ENCODE measurements at places on chromosomes 11 and 22.
A peak's percentile ranks its signal among the peaks of the same experiment; 100 is the strongest.

DNA sequence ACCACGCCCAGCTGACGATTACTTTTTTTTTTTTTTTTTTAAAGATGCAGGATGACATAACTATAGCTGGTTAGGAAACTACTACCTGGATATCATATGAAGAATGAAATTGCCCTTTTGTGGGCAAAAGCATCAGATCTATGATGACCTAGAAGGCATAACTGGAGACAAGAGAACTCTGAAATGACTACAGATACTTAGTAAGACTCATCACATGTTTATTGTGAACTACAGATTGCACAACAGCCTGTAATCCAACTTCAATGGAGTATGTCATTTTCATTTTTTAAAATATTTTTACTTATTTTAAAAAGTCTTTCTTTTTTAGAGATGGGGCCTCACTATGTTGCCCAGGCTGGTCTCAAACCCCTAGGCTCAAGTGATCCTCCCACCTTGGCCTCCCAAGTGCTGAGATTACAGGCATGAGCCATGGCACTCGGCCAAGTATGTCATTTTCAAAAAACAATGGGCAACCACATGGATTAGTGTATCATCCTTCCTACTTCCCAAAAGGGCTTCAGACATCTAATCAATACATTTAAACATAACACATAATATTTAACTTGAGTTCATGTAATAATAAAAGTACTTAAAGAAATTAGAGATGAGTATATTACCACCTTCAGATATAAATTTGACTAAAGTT, 3.3 kb downstream of the MTMR2 start:
- no peak for DNase-seq

- DNase-seq: peak; percentile 74
Measured at GRCh38 chr11:74311352-74311926, at the start of gene P4HA3. P4HA3 (minus strand) TSS chr11:74311640; CDS start chr11:74311611, 29 bp downstream.

GRCh38 chr22:18997925-18998315, 61.8 kb upstream of the PRODH start:
- no peak for DNase-seq

DNA sequence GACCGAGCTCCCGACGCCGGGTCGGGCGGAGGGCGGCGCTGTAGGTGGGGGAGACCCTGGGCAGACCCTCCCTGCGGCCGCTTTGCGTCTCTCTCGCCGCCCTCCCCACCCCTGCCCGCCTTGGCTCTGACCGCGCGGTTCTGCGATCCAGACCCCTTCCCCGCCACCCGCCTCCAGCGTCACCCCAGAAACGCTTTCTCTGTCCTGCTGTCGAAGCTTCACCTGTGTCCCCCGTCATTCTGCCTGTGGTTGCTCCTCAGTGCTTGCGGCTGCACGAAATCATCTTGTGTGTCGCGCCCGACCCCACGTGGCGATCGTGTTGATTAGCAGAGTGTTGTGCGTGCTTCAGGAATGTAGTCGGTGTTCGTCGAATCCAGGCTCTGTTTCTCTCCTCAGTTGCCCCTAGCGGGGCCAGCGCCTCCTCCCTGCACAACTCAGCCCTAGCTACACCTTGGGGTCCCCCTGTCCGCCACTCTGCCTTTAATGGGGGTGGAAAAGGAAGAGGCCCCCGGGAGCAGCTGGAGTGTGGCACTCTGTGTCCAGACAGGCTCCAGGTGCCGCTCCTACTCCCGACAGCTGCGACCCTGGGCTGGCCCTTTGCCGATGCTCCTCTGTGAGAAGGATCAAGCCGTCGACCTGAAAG, 851 bp downstream of the PTDSS2 start:
- peak; percentile 51 for DNase-seq

- DNase-seq: no peak
Measured at GRCh38 chr11:78991681-78992080, 417.0 kb upstream of the NARS2 start.

DNA sequence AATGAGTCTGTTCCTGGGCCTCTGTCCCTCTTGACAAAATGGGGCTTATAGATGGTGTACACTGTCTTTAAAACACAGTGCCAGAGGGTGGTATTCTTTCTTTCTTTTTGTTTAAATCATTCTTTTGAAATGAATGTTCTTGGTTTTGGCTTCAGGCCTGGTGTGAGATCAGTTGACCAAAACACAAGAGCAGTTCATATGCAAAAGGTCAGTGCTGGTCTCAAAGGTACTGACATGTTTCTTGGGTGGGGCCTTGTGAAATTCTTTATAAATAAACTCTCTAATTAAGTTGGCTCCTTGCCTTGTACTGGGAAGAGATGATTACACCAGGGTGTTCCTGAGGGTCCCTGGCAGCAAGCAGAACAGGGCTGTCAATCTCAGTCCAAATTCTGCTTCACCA, 110.0 kb downstream of the FBXO7 start:
- no peak for DNase-seq

DNA sequence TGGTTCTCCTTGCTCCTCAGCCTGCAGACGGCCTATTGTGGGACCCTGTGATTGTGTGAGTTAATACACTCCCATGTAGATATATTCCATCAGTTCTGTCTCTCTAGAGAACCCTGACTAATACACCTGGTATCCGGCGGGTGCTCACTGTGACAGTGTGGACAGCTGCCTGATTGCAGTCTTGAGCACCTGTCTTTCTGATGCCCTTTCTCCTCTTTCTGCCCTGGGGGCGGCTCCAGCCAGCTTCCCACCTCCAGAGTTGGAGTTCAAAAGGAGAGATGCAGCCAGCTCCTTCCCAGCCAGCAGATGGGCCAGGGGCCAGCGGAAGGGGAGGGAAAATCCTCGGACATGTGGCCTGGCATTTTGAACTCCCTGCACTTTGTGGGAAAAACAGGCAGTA, 15.0 kb downstream of the SMIM38 start:
- DNase-seq: no peak

DNA sequence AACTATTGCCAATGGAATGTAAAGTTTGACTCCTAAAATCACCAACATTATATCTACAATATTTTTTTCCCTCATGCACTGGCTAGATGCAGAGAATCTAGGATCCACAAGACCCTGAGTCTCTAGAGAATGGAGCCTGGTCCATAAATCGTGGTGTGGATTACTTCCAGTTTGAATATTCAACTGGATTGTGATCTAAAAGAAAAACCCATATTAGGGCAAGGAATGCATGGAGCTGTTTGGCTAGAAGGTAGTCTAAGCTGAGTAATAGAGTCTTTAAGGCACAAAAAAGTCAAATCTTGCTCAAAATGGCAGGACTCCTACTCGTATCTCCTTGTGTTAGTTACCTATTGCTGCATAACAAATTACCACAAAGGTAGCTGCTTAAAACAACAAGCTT, 9.4 kb upstream of the MS4A5 start:
- no peak for DNase-seq

GRCh38 chr11:131422496-131422895, 52.1 kb downstream of the NTM start:
- DNase-seq: no peak

GRCh38 chr11:75326439-75326810, 25.0 kb downstream of the ARRB1 start:
- DNase-seq: no peak

GRCh38 chr11:113840932-113841664, 34.3 kb downstream of the USP28 start:
- peak; percentile 24 for DNase-seq

DNA sequence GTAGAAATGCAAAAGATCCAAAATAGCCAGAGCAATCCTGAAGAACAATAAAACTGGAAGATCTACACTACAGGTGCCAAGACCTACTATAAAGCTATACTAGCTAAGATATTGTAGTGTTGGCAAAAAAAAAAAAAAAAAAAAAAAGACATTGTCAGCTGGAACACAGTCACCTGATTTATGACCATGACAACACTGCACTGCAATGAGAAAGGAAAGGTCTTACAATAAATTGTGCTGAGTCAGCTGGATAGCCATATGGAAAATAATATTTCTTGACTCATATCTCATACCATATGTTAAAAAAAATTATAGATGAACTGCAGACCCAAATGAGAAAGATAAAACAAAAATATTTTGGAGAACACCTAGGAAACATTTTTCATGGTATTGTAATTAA, 3.1 kb upstream of the PANX3 start:
- DNase-seq: no peak

GRCh38 chr22:31945443-31945855, 1.1 kb downstream of the YWHAH start:
- no peak for DNase-seq
